ENCODE measurements at places on chromosomes 2 and 18.

DNA sequence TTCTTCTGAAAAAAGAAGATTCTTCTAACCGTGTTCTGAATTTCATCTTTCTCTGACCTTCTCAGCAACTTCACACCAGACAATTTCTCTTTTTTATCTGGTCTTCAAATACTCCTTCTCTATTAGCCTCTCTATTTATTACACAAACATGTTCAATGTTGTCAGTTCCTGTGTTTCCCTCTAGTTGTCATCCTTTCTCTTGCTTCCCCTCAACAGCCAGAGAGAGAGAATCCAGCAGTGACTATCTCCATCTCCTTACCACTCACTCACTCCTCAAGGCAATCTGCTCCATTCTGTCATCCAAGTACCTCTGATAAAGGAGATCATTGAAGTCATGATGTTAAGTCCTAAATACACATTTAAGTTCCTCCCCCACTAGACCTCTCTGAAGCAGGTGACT lies 491.9 kb upstream of the CHAC2 start:
- DNase-seq, result no peak

DNA sequence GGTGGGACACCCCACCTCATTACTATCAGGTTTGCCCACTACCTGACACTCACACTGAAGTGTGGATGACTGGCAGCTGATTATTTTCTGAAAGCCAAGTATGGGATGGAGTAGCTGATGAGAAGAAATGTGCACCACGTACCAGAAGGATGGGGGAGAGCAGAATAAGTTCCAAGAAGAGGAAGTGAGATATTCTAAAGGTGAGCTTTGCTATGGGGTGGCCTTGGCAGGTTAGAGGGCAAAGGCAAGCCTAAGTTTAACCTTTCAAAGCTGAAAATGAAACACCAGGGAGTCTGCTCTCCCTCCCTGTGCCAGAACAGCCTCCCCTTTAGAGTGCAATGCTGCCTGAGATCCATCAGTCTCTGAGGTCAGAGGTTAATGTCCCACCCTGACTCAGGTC lies 196.1 kb upstream of the OSR1 start:
- no peak for DNase-seq

DNA sequence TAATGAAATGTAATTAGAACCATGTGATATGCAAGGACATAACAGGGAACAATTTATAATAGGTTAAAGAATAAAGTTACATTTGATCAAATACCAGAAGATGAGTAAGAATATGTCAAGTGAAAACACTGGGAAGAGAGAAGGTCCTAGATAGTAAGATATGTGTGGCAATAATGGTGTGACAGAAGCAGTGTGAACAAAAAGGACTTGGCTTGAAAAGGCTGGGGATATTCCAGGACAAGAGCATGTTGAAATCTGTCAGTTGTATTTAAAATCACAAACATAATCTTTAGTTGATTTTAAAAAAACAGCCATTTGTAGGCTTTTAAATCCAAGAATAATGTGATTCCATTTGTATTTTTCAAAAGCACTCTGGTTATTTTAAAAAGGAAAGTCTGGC lies 1399.9 kb upstream of the SLC39A10 start:
- no peak for DNase-seq

- no peak for DNase-seq
These were observed 816.3 kb upstream of the HS6ST1 start for GRCh38 chr2:129135017-129135416.

DNA sequence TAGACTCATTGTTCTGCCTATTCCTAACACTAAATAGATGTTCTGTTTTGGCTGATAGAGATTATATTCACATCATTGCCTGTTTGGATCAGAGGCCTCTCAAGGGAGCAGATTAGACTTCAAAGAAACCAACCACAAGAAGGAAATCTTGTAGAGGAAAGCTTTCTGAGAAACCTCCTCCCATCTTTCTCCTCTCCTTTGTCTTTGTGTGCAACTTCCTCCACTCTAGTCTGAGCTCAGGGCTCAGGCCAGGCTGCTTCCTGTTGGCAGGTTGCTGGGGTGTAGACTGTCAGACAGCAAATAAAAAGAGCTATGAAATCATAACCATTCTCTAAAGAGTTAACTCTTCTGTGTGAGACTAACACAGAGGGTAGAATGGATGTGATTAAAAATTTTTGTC lies 113.0 kb downstream of the TGFA start:
- DNase-seq, result no peak

DNA sequence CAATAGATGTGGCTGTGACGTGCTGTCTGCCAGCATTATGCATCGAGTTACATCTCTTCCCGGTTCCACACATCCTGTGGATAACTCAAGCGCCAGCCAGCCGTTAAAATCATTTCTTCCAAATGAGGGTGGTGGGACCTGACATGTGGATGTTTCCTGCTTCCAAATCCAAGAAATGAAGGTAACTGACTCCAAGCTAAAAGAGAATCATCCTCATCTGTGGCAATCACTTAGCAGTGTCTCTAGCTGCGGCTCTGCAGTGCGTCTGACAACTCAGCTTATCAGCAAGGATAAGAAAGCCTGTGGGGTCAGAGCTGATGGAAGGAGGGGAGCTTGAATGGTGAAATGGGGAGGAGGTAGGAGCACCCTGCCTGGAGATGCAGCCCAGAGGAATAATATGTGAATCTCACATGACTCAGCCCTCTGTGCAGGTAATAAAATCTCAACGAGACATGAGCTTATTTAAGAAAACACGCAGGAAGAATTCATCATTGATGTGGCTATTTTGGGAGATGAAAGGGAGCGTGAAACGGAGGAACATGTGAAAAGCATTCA lies 382.2 kb upstream of the TRIB2 start:
- DNase-seq, result no peak

DNA sequence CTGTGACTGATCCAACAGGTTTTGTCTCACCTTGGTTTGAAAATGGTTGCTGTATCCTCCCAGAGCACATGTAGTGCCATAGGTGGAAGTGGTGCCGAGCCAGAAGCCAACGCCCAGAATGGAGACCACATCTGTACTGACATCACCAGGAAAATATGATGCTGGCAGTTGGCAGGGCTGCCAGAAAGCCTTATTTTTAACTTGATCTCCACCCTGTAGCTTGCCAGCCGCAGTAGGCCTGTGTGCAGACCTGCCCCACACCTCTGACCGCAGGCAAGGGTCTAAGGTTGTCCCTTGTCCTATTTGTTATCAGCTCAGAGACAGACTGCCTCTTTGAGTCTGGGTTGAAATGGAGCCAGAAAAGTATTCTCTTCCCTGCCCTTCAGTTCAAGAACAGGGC lies 123.5 kb upstream of the EML6 start:
- DNase-seq, result no peak

DNA sequence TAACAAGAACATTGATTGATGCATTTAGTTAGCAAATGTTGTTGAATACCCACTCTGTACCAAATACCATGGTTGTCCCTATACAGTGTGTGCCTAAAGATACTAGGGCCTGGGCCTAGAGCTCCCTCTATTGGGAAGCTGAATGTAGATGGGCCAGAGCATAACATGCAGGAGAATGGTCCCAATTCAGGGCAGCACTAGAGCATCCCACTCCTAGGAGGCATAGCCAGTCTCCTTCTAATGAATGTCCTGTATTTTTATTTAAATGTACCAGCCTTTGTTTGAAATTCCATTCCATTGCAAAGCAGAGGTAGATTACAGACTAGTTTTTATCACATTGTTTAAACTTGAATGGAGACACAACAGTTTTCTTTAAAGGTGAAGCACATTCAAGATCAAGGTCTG lies 90.6 kb downstream of the FEZ2 start:
- DNase-seq, result no peak

DNA sequence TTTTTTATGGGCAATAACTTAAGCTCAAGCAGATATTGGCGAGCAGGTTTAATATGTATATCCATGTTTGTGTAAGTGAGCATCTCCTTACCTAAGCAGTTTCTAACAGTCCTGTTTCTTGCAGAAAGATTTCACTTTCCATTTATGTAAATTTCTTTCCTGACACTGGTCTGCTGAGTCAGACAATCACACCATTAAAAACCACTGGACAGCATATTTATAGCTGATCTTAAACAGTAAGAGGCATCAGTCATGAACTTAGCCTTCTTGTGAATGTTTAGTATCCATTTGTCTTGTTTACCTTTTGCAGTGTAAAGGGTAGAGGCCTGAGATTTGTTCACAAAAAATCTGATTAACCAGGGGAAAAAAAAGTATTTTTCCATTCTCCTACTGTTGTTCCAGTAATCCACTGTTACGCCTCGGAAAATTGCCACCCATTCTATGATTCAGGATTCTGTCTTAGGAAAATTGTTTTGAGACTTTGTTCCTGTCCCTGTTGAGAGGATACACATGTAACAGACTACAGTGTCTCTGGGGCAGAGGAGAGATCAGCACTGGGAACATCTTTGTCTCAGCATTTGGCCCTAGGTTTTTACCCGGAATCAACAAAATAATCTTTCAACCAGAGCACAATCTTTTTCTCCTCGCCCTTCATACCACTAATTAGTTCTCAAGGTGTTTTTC lies 521.0 kb upstream of the NRP2 start:
- no peak for DNase-seq

DNA sequence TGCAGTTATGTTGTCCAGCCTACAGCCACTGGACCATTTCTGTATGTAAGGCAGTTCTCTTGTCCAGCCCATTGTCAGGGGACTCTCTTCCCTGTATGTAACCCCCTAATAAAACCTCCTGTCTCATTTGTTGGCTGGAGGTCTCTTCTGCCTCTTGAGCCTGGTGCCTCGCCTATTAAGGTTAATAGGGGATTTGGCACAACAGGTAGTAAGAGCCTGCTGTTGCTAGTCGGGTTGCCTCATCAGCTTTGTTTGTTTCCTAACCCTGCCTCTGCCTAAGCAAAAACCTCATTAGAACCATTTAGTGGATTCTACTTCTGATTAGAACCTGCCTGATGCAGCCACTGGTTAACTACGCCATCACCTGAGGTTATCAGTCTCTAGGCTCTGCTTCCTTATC lies 62.2 kb upstream of the STPG4 start:
- DNase-seq, result no peak

GRCh38 chr2:88159955-88160415 lies 10.2 kb upstream of the THNSL2 start:
- DNase-seq, result peak; percentile 27
